ENCODE measurements at places on chromosomes 6 and 20.
A peak's percentile ranks its signal among the peaks of the same experiment; 100 is the strongest.

- DNase-seq, result no peak
Observed at GRCh38 chr20:1818247-1818840, 76.9 kb upstream of the SIRPA start.

GRCh38 chr6:12173181-12173580 lies 117.0 kb upstream of the EDN1 start:
- no peak for DNase-seq

DNA sequence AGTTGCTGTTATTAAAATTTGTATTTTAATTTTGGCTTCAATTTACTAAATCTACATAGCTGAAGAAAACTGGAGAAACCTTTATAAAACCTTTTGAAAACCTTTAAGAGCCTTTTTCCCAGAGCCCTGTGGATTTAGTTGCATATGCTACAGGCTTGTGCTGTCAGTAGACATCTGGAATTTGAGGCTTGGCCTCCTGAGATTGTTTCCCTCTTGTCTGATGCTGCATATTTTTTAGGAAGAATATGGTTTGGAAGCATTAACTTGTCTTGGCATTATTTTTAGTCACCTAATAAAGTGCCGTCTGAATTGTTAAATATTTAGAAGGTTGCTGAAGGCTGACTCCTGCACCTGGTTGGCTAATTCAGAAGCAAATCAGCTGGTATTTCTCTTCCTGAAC lies 369.4 kb downstream of the UTRN start:
- DNase-seq, result peak; percentile 86

DNA sequence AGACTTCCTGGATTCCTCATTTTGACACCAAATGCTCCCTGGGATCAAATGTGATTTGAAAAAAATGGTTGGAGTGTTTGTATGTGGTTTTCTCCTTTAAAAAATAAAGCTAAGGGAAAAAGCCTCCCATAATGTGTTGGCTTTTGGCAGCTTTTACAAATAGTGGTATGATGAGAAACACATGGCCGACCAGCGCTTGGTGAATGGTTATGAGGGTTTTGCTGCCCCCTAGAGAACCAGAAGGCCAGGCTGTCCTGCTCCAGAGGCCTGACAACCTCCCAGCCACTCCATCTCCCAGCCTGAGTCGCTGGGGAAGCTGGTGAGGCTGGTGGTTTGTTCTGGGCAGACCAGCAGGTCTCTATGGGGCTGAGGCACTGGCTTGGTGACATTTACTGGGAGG lies 69.3 kb downstream of the CLIC5 start:
- no peak for DNase-seq

DNA sequence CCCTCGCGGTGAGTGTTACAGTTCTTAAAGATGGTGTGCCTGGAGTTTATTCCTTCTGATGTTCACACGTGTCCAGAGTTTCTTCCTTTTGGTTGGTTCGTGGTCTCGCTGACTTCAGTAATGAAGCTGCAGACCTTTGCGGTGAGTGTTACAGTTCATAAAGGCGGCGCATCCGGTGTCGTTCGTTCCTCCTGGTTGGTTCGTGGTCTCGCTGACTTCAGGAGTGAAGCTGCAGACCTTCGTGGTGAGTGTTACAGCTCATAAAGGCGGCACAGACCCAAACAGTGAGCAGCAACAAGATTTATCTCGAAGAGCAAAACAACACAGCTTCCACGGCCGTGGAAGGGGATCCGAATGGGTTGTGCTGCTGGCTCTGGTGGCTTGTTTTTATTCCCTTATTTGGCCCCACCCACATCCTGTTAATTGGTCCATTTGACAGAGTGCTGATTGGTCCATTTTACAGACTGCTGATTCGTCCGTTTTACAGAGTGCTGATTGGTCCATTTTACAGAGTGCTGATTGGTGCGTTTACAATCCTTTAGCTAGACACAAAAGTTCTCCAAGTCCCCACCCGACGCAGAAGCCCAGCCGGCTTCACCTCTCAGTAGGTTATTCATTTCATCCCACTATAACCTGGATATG lies 48.2 kb upstream of the ARG1 start:
- DNase-seq, result no peak

GRCh38 chr6:42084889-42085288 lies 34.6 kb downstream of the TAF8 start:
- DNase-seq, result peak; percentile 17

DNA sequence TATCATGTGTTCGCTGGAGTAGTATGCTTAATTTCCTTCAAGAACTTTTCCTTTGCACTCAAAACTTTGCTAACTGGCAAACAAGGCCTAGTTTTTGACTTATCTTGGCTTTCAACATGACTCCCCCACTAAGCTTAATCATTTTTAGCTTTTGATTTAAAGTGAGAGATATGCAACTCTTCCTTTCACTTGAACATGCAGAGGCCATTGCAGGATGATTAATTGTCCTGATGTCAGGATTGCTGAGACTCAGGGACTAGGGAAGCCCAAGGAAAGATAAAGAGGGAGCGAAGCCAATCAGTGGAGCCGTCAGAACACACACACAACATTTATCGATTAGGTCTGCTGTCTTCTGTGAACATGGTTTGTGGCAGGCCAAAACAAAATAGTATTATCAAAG lies 491.4 kb downstream of the CBLN4 start:
- no peak for DNase-seq

DNA sequence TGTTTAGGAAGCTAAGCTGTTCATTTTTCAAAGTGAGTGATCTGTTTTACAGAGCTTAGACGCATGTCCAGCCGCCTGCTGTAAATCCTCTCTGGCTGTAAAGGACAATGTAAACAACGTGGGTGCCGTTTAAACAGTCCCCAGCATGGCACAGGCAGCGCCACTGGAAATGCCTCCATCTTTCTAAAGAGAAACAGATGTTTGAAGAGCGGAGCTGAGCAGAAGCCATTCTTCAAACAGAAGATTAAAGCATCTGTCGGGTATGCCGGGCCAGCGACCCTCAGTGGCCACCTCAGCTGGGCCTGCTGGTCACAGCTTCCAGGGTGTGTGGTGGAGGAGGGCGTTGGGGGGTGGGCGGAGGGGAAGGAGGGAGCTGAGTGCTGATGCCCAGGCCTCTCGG lies 138.6 kb downstream of the ERMARD start:
- DNase-seq, result peak; percentile 70

DNA sequence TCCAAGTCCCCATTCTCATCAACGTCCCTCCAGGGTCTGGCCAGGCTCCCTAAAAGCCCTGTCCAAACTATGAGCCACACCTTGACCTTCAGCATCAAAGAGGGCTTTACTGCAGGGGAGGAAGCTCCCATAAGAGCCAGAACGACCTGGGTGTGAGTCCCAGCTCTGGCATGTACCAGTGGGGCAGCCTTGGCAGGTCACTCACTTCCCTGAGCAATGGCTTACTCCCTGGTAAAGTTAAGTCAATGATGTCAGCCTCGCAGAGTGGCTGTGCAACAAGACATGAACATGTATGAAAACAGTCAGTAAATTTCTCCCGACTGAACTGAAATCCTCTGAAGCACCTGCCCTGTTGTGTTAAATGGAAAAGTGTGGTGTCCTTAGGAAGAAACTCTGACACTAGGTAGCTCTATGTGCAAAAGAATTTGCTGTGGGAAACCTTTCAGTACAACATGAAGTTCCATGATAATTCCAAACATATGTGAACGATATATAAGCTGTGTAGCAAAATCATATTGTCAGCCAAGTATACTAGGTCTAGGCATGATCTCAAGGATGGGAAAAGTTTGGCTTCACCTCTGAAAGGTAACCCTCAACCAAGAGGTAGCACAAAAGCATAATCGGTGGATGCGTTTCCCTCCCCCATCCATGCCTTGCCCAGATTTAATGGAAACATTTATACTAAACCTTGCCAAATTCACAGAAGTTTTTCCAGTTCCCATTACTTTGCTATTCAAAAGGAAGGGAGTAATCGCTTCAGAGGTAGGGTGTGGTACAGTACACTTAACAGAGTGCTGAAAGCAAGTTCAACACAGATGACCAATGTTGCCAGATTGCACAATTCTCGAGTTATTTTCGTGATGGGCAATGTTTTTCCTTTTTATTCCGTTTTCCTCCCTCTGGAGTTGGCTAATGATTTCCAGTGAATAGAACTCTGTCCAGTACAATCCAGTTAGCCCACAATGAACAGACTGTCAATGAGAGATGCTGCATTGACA lies 49.0 kb upstream of the RANBP9 start:
- DNase-seq, result no peak

DNA sequence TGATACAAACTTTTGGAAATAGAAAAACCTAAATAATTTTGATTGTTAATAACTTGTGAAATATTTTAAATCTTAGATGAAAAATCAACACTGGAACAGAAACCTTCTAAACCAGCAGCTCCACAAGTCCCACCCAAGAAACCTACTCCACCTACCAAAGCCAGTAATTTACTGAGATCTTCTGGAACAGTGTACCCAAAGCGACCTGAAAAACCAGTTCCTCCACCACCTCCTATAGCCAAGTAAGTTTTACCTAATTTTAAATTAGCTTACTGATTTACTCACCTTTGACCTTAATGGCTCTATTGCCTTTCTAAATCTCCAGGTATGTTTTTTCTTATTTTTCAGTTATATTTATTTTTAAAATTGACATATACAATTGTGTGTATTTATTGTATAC lies 102.6 kb upstream of the ADGRF4 start:
- DNase-seq, result no peak

DNA sequence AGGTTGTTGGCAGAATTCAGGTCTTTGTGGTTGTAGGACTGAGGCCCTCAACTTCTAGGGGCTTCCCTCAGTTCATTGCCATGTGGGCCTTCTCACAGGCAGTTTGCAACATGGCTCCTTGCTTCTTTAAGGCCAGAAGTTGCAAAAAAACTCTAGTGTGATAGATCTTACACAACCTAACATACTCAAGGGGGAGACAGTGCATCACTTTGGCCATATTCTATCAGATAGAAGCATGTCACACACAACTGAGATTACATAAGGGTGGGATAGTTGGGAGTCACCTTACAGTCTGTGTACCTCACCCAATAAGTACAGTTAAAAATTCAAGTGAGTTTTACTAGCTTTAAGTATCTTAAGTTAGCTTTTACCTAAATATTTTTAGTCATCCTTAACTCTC lies 1.6 kb downstream of the SIRPD start:
- no peak for DNase-seq

GRCh38 chr6:33071569-33071968 lies 1.9 kb downstream of the HLA-DPA1 start:
- no peak for DNase-seq

DNA sequence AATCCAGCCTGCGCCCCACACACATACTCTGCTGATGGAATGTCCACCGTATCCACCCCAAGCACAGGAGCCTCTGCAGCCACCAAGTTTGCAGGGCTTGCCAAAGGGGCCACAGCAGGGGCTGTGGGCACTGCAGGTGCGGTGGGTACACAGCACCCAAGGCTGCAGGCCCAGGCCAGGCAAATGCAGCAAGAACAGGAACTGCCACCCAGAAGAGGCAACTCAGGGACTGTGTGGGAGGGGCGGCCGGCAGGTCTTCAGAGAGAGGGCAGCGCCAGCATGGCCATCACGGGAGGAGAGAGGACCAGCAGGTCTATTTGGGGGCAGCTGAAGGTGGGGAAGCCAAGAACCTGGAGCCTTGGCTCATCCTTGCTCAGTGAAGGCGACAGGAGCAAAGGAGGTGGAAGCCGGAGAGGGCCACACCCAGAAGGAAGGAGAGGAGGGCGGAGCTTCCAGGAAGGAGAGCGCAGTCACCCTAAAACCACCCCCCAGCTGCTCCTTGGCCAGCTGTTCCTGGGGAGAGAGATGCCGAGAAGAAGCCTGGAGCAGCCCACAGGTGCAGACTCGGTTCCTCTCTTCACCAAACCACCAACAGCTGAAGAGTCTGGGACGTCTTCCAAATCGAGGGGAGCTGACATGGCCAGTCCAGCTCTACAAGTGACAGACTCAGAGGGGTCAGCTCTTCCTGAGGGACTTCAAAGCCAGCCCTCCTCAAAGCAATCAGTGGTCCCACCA lies 265.1 kb upstream of the CDYL start:
- DNase-seq, result no peak

GRCh38 chr6:37979392-37980221 lies 160.1 kb downstream of the ZFAND3 start:
- peak; percentile 30 for DNase-seq

GRCh38 chr6:119267126-119267905 lies 82.2 kb downstream of the MAN1A1 start:
- DNase-seq, result no peak

GRCh38 chr6:33591424-33592032 lies 11.5 kb upstream of the BAK1 start:
- DNase-seq, result no peak

GRCh38 chr6:41547799-41548097 lies 1.6 kb downstream of the FOXP4 start:
- no peak for DNase-seq

- no peak for DNase-seq
Observed at GRCh38 chr6:157316871-157317814, 6.2 kb downstream of the TMEM242 start.

DNA sequence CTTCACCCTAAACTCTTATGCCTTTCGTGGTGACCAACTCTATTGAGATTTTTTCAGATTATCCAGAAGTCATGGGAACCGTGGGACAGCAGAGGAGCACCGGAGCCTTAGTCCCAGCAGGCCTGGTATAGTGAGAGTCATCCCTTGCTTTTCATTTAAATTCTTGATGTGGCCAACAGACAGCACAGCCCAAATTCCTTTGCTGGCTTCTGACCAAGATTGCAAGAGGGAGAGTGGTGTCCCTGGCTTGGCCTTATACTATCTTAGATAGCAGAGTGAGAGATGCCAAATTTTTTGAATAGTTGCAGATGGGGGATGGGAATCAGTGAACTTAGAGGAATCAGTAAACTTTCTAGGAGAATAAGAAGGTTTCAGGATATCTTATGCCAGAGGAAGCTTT lies 7.8 kb downstream of the STX11 start:
- no peak for DNase-seq

GRCh38 chr6:108117427-108118358 lies 43.2 kb upstream of the OSTM1 start:
- DNase-seq, result peak; percentile 69

DNA sequence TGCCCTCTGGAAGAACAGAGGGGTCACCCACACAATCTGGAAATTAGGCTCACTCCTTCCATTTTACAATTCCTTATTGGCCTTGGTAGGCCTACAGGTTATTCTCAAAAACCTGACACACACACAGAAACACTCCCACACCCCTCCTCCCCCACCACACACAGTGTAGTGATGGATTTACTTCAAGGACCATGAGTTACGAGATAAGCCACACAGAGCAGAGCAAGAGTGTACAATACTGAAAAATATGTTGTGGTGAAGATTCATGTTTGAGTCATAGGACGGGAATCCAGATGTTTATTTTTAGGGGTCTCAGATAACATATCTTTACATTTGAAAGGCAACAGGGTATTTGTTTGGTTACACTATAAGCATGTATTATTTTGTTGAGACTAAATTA lies 291.9 kb downstream of the PLCB1 start:
- DNase-seq, result peak; percentile 61

DNA sequence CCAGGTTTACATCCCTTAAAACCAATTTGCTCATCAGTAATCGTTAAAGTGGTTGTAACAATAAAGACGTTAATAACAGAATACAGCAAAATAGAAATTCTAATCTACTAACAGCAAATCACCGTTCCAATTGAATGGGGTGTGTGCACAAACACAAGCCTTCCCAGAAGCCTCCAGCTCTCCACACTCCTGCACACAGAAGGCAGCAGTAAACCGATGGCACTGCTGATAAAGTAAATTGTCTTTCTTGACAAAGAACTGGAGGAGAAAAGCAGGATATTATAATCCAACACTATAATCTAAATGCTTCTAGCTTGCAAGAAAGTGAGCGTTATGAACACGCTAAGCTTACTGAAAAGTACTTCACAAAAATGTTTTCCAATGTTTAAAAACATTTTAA lies 7.0 kb downstream of the ZNF217 start:
- no peak for DNase-seq

- DNase-seq, result peak; percentile 71
Observed at GRCh38 chr6:84350397-84350796, 123.0 kb upstream of the CEP162 start.

GRCh38 chr6:137010128-137010718 lies 34.5 kb downstream of the IL20RA start:
- no peak for DNase-seq

Measured in NCI-H69 (cell line).